A549 treated with GW870086 at 1 μM for 4 hours (cell line): ENCODE measurements at places on chromosomes 2 and 18. TPM values are rescaled to one million over a fixed set of nuclear protein-coding genes. Genes with fewer than 3 reads are reported as not detected.

ZEB2 gene
- 4.0 to 8.3 TPM (median 6.4 TPM) in 5 replicates for total RNA-seq

DLX2 gene
- total RNA-seq: 0.40 to 0.81 TPM (median 0.61 TPM) in 5 replicates

RGPD4 gene
- 0.03 to 0.09 TPM (median 0.06 TPM) in 4 of 5 replicates, not detected in the other for total RNA-seq

CDH7 gene
- 0.03 TPM in 1 of 5 replicates, not detected in the others for total RNA-seq

ABCG8 gene
- not detected in 5 replicates for total RNA-seq

FBXO41 gene
- 3.5 to 5.6 TPM (median 5.1 TPM) in 5 replicates for total RNA-seq
